Ascending aorta (tissue), 2 donors: ENCODE measurements at places on chromosomes 3 and 15.

GRCh38 chr15:69390575-69390974 lies 23.6 kb upstream of the KIF23 start:
- DNase-seq, result no peak
- no peaks in the 10 kb centered on the region for H3K36me3 ChIP-seq
- H3K27ac ChIP-seq, result no peak overlapping the region

DNA sequence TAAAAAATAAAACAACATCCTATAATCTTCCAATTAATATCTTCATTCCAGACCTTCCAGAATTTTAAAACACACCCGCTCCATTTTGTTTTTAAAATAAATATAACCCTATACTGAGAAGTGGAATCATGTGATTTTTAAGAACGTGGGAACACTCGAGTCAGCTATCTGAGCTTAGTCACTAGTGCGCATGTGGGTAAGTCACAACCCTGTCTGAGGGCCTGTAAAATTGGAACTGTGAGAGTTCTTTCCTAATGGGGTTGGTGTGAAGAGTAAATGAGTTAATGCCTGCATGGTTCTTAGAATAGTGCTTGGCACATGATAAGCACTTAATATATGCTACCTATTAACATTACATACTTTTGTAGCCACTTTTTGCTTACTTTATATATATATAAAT lies 19.9 kb upstream of the POLR2M start:
- no peaks in the 10 kb centered on the region for H3K36me3 ChIP-seq
- peak overlapping the region; percentile 40 for H3K4me3 ChIP-seq
- H3K4me1 ChIP-seq, result peaks cover 16% of the 10 kb centered on the region
- peak overlapping the region; percentile 66 for H3K27ac ChIP-seq
- no peaks in the 10 kb centered on the region for H3K27me3 ChIP-seq
- DNase-seq, result no peak

- no peaks in the 10 kb centered on the region for H3K27me3 ChIP-seq
- no peak overlapping the region for H3K27ac ChIP-seq
- H3K36me3 ChIP-seq, result no peaks in the 10 kb centered on the region
- DNase-seq, result no peak
Measured at GRCh38 chr3:128278761-128279600, 125.7 kb downstream of the EEFSEC start.

- no peak for DNase-seq
- H3K27me3 ChIP-seq, result no peaks in the 10 kb centered on the region
- H3K4me1 ChIP-seq, result no peaks in the 10 kb centered on the region
Measured at GRCh38 chr3:15936312-15936711, 138.5 kb upstream of the ANKRD28 start.

- H3K27ac ChIP-seq, result no peak overlapping the region
- H3K4me1 ChIP-seq, result no peaks in the 10 kb centered on the region
- no peak overlapping the region for H3K4me3 ChIP-seq
- no peaks in the 10 kb centered on the region for H3K27me3 ChIP-seq
- no peaks in the 10 kb centered on the region for H3K36me3 ChIP-seq
Measured at GRCh38 chr3:193030276-193030675, 112.6 kb upstream of the MB21D2 start.

DNA sequence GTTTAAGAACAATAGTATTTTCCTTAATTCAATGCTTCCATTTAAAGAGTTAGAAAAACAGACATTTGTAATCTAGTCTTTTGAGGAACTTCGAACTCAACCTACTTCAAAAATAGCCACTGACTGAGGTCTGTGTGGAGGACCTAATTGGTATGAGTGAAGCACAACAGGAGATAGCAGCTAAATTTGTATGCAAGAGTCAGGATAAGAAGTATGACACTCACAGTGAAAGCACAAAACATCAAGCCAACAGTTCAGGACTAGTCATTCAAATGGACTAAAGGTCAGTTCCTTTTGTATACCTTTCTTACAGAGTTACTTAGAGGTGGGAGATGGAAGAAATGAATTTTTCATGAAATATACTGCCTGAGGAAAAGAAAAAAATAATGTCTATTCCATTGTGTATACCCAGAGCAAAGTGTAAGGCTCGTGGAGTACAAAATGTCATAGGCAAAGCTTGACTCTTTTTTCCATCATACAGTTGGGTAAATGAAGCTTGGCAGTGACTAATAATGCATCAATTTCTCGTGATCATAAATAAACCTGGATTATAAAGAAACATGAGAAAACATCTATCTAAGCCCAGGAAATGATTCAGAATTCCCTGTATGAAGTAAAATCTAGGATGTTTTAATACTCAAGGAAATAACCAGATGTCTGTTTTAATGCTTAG lies 1005.2 kb upstream of the CADM2 start:
- no peaks in the 10 kb centered on the region for H3K36me3 ChIP-seq
- DNase-seq, result no peak
- no peak overlapping the region for H3K27ac ChIP-seq
- H3K4me3 ChIP-seq, result no peak overlapping the region
- H3K27me3 ChIP-seq, result no peaks in the 10 kb centered on the region

DNA sequence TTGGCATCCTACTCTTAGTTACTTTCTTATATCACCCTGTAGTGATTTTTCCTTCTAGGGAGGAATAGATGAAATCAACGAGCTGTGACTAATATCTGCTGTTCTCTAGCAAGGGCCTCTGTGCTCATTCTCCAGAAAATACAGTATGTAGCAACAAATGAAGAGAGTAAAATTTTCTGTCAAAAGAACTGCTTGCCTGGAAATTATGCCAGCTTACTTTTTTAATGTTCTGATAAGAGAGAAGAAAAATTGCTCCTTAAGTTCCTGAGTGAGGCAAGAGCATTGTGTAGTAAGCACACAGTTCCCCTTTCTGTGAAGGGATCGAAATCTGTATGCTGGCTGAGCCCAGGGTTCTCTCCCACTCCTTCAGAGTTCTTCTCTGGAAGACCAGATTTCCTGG lies 51.4 kb upstream of the GK5 start:
- H3K27me3 ChIP-seq, result no peaks in the 10 kb centered on the region
- no peaks in the 10 kb centered on the region for H3K36me3 ChIP-seq
- no peak for DNase-seq
- H3K4me1 ChIP-seq, result peaks cover 24% of the 10 kb centered on the region

DNA sequence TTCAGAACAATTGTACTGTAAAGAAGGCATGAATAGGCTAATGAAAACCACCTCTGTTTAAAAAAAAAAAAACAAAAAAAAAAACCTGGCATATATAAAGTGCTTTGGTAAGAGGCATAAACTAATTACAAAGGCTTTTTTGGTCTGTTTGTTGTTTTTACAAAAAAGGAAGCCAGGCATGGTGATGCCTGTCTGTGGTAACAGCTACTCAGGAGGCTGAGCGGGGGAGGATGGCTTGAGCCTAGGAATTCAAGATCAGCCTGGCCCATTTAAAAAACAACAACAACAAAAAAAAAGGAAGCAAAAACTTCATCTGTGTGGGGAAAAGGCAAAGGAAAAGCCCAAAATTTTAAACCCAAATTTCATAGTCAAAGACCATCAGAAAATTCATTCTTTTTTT lies 47.0 kb downstream of the OSBPL10 start:
- H3K4me3 ChIP-seq, result no peak overlapping the region
- H3K4me1 ChIP-seq, result peaks cover 10% of the 10 kb centered on the region
- H3K27ac ChIP-seq, result no peak overlapping the region
- H3K36me3 ChIP-seq, result no peaks in the 10 kb centered on the region

DNA sequence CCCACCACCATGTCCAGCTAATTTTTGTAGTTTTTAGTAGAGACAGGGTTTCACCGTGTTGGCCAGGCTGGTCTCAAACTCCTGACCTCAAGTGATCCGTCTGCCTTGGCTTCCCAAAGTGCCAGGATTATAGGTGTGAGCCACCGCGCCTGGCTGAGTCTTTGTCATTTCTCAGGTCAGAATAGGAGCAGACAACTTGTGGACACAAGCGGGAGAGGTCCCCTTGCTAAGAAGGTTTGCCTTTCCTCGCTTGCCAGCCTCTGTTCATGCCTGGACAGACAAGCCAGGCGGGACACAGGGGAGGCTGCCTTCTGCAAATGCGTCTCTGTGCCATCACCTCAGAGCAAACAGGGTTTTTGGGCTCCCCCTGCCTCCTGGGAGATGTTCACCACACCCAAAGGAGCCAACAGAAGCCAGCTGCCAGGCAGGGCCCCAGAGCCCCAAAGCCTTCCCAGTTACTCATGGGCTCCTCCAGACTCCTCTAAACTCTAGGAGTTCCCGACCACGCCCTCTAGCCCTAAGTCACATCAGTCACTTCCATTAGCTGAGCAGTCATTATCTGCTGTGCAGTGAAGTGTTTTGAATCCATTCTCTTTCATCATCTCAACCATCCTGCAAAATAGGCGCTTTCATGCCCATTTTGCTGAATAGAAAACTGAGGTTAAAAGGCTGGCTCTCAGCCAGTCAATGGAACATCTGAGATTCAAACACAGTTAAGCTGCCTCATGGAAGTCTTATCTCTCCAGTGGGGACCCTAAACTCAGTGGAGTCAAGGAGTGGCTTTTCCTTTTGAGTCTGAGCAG lies 245.0 kb downstream of the UACA start:
- no peak for DNase-seq
- no peaks in the 10 kb centered on the region for H3K36me3 ChIP-seq
- no peak overlapping the region for H3K4me3 ChIP-seq
- no peak overlapping the region for H3K27ac ChIP-seq

GRCh38 chr3:47824541-47825473 lies 21.9 kb downstream of the DHX30 start:
- peaks cover 51% of the 10 kb centered on the region for H3K36me3 ChIP-seq
- peaks cover 5% of the 10 kb centered on the region for H3K4me1 ChIP-seq
- peak overlapping the region; percentile 100 for H3K4me3 ChIP-seq
- no peaks in the 10 kb centered on the region for H3K27me3 ChIP-seq

DNA sequence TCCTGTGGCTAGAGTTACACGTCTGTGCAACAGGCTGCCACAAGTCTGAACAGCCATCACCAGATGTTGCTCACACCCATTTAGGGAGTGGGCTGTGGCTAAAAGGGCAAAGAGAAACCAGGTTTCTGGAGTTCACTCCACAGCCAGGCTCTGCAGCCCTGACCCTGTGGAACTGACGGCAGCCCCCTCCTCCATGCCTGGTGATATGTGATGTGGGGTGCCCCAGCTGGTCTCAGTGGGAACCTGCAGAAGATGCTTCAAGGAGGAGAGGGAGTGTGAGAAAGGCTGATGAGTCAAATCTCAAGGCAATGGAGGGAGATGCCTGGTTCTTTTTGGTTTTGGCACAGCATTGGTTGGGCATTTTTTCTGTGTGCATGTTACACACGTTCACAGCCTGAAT lies 130.6 kb downstream of the TPRA1 start:
- H3K4me3 ChIP-seq, result no peak overlapping the region
- H3K27ac ChIP-seq, result no peak overlapping the region
- no peaks in the 10 kb centered on the region for H3K4me1 ChIP-seq
- no peaks in the 10 kb centered on the region for H3K27me3 ChIP-seq
